ENCODE measurements at places on chromosomes 5 and 9.

GRCh38 chr5:127754259-127754658 lies 51.1 kb downstream of the CCDC192 start:
- DNase-seq, result no peak

DNA sequence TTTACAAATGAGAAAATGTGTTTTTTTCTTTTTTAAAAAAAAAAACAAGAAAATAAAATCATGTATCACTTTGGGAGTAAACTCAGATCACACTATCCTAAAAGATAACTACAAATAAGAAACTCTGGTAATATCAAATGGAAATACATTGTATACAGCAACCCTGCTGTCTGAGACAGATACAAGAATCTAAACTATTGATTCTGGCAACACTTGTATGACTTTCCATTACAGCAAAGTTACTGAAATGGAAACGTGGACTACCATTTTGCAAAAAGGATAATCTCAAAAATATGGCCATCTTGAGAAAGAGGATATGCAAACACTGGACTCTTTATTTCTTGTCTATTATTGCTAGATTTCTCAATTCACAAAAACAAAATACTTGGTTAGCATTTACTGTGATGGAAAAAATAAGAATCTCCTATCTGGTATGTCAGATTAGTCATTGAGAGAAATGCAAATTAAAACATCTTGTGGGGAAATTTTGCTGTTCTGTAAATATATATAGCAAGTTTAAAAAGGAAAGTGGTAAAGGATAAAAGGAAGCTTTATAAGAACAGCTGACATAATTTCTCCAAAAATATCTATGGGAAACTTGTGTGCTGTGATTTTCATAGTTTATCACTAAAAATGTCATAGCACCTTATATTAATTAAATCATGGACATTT lies 112.9 kb upstream of the FER start:
- no peak for DNase-seq

DNA sequence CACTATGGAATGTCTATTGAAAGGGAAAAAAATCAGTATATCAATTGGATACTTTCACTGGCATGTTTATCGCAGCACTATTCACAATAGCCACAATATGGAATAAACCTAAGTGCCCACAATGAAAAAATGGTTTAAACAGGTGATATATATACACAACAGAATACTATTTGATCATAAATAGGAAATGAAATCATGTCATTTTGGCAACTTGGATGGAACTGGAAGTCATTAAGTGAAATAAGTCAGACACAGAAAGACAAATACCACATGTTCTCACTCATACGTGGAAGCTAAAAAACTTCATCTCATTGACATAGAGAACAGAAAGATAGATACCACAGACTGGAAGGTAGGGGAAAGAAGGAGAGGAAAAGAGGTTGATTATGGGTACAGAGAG lies 471.6 kb upstream of the FTMT start:
- no peak for DNase-seq

GRCh38 chr9:35500130-35500748 lies 10.3 kb downstream of the RUSC2 start:
- no peak for DNase-seq

GRCh38 chr9:135589596-135590485 lies 28.3 kb downstream of the PAEP start:
- DNase-seq, result no peak

- DNase-seq, result no peak
These were observed 636.1 kb downstream of the ACTL7B start for GRCh38 chr9:108219664-108220063.

GRCh38 chr5:26582350-26583045 lies 455.9 kb downstream of the CDH9 start:
- no peak for DNase-seq

- DNase-seq, result no peak
These were observed 56.2 kb upstream of the TRAF1 start for GRCh38 chr9:120982836-120983235.

- peak; percentile 57 for DNase-seq
These were observed 27.4 kb downstream of the PTPA start for GRCh38 chr9:129138476-129139232.

DNA sequence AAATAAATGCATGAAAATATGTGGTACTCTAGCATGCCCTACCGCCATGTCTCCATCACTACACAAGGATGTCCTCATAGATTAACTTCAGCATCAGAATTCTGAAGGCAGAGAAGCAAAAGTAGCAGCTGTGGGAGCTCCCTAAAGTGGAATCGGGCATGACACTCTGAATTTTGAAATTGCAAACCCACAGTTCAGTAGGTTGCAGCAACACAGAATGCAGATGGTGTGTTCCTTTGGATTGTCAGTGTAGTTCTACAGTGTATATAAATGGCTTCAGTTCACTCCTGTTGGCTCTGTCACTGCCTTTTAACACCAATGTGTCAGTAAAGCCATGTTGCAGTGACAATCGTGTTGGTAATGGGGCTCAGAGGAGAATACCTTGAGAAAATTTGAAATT lies 973.6 kb upstream of the WWC1 start:
- no peak for DNase-seq

- no peak for DNase-seq
These were observed 44.3 kb downstream of the SEMA6A start for GRCh38 chr5:116530276-116530675.

- no peak for DNase-seq
These were observed 312.3 kb upstream of the NREP start for GRCh38 chr5:112069329-112069728.

DNA sequence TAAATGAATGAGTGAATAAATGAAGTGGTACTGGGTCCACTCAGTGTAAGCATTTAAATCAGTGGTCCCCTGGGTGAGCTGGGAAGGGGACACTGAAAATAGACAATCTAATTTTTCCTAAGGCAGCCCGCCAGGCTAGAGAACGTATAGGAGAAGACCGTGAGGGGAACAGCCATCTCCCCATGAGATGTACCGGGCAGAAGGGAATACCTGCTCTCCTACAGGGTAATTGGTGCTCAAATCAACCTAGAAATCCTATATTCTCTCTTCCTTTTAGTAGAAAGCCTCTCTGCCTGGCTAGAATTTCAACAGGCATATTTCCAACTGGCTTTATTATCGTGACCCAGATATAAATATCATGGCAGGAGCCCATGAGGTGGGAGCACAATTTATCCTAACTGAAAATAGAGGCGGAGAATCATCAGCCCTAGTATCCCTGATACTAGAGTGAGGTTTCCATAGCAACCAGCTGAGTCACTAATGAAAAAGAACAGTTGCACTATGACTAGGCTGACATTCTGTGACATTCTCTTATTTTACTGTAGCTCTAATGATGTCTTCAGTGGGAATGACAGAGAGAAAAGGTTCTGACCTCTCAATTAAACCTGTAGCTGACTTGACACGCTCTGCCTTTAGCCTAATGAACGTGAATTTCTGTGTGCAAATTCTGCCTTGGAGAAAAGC lies 96.5 kb upstream of the CAST start:
- DNase-seq, result no peak

DNA sequence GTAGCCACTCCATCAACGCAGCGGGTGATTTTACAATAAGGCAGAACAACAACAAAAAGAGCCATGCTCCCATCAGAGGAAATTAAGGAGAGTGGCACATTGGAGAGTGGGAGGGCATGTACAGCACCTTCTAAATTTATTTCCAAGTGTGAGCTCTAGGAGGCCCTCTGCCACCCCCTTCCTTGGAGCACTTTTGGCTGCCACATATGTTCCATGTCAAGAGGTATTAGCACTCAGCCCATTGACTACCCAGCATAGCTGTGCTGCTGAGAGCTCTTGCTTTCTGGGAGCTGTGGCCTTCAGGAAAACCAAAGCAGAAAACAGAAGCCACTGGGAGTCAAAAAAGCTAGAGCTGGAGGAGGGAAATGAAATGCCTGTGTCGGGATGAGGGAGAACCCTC lies 200.2 kb upstream of the PANK3 start:
- DNase-seq, result no peak

DNA sequence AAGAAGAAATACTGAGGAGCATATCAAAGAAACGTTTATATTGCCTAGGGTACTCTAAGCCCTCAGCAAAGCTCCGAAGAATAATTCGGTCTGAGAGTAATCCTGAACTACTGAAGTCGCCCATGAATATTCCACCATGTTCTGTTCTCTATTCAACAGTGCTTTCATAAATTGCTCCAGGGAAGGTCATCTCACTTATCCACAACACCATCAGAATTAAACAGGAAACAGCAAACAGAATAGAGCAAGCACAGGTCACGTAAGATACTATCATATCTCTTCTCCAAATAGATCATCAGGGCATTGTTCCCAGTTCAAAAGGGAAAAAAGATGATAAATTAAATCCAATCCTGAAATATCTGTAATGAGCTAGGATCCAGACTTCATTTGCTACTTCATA lies 325.6 kb downstream of the DEPDC1B start:
- DNase-seq, result no peak

GRCh38 chr9:36025746-36026145 lies 11.0 kb upstream of the RECK start:
- no peak for DNase-seq

- no peak for DNase-seq
These were observed 51.1 kb downstream of the NEK6 start for GRCh38 chr9:124308606-124309491.

- DNase-seq, result peak; percentile 73
These were observed 28.0 kb upstream of the ADAM19 start for GRCh38 chr5:157603333-157604190.

- DNase-seq, result no peak
These were observed 77.1 kb upstream of the GOLM1 start for GRCh38 chr9:86176468-86176867.

GRCh38 chr9:132647355-132647754 lies 22.4 kb downstream of the DDX31 start:
- DNase-seq, result no peak

DNA sequence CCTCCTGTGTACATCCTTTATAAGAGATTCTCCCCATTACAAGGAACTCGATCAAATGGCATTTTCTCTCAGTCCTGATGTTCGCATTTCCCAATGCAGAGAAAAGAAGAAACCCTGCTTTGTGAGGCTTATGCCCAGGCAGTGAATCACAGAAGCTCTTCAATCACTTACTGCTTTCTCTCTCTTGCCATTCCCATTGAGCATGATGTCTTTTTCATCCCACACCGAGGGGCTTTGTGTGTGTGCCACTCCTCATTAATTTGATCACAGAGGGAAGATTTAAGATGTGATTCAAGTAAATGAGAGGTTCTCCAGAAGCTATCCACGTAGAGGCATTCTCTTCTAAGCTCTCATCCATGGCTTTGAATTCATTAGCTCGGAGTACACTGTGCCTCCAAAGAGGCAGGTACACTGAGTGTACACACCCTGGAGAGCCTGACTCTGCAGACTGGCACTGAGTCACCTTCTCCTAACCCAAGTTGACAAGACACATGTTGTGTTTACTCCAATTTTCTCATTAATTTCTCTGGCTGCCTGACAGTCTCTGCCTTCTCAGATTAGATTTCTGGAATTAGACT lies 45.4 kb downstream of the MFAP3 start:
- DNase-seq, result no peak

- DNase-seq, result no peak
These were observed 14.7 kb upstream of the NIPBL start for GRCh38 chr5:36861871-36862270.

DNA sequence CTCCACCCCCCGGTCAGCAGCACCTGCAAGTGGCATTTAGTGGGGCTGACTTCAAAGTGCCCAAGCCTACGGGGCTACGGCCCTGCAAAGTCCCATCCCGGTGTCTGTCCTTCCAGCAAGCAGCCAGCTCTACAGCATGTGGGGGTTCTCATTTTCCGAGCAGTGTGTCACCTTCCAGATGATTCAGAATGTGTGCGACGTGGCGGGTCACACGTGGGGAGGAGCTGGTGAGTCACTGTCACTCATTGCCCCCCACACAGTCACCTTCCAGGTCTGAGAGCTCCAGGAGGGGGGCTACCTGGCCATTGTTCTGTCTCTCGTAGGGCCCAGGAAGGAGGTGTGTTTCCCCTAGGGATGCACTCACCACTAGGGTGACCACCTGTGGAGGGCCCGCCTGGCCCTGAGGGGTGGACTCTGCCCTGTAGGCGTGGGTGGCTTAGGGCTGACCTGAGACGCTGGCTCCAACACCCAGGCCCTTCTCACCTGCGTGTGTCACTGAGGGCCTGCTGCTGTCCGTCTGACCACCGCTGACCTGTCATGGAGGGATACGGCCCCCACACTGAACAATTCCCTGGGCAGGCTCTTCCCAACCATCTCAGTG lies 70.2 kb downstream of the SEMA4D start:
- peak; percentile 88 for DNase-seq

GRCh38 chr5:57635146-57635777 lies 152.7 kb upstream of the ACTBL2 start:
- DNase-seq, result no peak

GRCh38 chr9:15086156-15086763 lies 176.0 kb upstream of the FREM1 start:
- DNase-seq, result no peak

DNA sequence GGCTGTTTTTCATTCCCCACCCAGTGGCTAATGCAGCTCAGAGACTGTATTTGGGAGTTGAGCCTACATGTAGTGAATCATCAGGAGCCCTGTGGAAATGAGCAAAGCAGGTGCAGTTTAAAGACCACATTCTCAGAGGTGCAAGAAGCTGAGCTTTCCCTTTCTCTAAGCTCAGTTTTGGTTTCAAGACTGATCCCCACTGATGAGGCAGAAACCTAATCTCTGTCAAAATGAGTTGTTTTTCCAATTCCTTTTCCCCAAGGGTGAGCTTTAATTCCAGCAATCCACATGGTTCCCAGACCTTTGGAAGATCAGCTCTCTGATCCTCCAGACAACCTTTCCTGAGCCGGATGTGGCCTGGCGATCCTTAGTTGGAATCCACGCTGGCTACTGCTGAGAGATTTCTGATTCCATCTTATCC lies 420.5 kb downstream of the EBF1 start:
- DNase-seq, result no peak

- no peak for DNase-seq
These were observed 60.7 kb downstream of the NDST1 start for GRCh38 chr5:150568663-150569062.

DNA sequence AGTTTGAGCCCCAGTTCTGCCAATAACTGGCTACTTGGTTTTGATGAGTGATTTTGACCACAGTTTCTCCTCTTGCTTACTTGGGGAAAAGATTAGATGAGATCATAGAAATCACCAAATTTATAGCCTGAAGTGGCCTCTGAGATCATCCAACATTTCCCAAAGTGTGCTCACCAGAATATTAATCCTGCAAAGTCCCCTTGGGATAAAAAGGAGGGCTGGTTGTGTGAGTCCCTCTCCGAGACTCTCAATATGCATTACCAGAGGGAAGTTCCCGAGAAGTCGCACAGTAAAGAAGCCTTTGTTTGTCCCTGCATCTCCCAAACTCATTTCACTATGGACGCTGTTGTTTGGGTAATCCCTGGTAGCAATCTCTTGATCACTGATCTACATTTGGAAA lies 88.4 kb upstream of the ADRA1B start:
- DNase-seq, result no peak

Data from activated CD8-positive, alpha-beta memory T cell treated with anti-CD3 and anti-CD28 coated beads, Interleukin-2, amount 50 U/mL, for 48 hours (primary cell).